ENCODE measurements at places on chromosomes 3 and 15. TPM values are rescaled to one million over a fixed set of nuclear protein-coding genes. Genes with fewer than 3 reads are reported as not detected.

GRCh38 chr3:60185161-60185560, 1066.1 kb downstream of the FHIT start:
- DNase-seq: no peak

GRCh38 chr15:63588826-63589225, 8.4 kb upstream of the FBXL22 start:
- DNase-seq: no peak

GRCh38 chr15:68424754-68425390, 7.1 kb downstream of the ITGA11 start:
- no peak for DNase-seq

GRCh38 chr3:191066669-191067068, 132.4 kb upstream of the OSTN start:
- no peak for DNase-seq

KIF15 gene
- polyA plus RNA-seq: 12.0 TPM

- DNase-seq: peak; percentile 66
Observed at GRCh38 chr15:74725845-74726773, 781 bp upstream of the CYP1A1 start.

Data from brain (organoid and tissue), 16 donors.